ENCODE measurements at places on chromosomes 7 and 10.

- DNase-seq: no peak
Observed at GRCh38 chr7:71538210-71538609, 406.3 kb downstream of the GALNT17 start.

- DNase-seq: no peak
Observed at GRCh38 chr10:126519185-126519584, 130.9 kb upstream of the ADAM12 start.

- no peak for DNase-seq
Observed at GRCh38 chr10:58414270-58415041, 29.2 kb downstream of the TFAM start.

DNA sequence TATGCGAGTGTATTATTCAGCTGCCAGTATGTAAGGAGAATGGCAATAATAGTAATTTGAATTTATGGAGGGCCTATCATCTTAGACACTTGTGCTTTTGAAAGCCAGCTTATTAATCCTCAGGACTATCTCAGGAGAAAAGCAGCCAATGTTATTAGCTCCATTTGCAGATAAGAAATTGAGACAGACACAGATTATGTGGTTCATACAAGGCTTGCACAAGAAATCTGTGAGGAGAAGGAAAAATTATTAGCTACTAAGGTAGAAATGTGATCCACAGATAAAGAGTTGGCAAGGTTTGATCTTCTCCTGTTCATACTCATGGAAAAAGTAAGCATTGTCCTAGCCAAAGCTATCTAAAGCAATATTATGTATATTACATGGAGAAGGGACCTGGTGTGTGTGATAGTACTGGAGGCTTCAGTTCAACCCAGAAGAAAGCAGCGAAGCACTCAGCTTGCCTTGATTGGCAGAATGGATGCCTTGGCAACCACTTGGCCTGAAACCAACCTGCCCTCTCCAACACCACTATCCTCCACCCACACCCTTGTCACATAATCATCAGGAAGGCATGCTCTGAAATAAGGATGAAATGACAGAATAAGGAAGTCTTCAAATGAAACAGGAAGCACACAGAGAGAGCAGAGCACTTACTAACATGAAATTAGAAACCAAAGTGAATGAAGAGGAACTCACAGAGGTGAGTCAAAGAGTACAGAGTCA, 18.0 kb downstream of the MACC1 start:
- no peak for DNase-seq

DNA sequence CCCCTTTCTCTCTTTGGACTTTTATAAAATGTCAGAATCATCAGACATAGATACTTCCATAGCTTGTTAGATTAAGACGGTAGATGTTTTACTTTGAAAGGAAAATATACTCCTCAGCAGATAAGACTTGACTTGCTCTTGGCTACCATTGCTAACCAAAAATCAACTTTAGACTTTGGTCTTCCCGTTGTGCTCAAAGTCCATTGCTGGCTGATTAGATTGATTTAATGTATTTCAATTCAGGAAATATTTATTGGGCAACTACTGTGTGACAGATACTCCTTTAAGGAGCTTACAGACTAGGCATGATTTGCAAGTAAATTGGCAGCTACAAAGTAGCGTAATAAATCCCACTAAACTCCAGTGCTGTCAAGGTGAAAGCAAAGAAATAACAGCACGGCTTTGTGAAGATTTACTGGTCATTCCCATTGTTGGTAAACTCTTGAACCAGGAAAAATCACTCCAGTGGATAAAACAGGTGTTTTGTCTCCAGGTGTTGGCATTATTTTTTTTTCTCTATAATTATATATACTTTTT, 95.7 kb upstream of the ARMC3 start:
- DNase-seq: no peak

DNA sequence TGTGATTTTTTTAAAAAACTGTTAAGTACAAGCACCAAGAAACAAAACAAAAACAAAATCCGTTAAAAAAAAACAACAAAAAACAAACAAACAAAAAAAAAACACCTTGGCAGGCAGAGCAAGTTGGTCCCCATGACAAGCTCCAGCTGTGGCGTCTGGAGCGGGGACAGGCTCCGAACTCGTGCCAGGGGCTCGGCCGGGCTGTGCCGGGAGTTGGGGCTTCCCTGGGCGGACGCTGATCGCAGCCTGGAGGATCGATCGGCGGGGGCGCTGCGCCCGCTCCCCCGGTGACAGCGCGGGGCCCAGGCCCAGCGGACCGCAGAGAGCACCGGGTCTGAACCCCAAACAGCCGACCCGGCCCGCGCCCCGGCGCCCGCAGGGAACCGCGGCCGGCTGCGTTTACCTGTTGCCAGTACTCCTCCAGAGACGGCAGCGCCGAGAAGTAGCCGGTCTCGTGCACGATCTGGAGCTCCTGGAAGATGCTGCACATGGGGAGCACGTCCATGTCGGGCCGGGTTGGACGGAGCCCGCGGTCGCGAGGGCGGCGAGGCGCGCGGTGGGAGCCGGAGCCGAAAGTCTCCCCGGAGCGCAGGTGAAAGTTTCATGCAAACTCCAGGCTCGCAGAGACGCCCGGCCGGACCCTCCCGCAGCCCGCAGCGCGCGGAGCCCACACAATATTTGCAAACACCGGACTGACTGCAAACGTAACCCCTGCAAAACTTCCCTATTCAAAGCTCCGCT, at the start of gene KLF6:
TSS of gene KLF6 (minus strand) at position 700 of the 741 bp plus-strand sequence. CDS start at position 505, 195 bp downstream.
- DNase-seq: peak; percentile 62

DNA sequence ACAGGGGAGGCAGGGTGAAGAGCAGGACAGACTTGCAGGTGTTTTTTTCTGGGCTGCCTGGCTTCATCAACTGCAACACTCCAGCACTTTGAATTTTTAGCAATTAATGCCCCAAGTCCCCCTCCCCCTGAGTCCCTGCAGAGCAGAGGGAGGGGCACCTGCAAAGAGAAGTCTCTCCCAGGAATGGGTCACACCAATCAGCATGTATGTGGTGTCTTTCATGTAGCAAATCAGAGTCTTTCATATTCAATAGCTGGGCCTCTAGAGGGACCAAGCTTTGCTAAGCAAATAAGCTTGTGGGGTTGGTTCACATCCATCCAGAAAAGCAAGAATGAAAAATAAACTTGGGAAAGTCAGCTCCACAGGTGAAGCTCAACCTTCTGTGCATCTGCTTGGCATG, 90.7 kb downstream of the PARP12 start:
- DNase-seq: no peak

GRCh38 chr7:99739699-99740572, 4.9 kb upstream of the CYP3A7 start:
- DNase-seq: no peak

DNA sequence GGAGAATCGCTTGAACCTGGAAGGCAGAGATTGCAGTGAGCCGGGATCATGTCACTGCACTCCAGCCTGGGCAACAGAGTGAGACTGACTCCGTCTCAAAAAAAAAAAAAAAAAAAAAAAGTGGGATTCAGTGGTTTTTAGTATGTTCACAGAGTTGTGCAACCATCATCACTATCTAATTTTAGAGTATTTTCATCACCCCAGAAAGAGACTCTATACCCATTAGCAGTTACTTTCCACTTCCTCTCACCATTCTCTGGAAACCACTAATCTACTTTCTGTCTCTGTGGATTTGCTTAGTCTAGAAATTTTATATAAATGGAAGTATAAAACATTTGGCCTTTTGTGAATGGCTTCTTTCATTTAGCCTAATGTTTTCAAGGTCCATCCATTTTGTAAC, 113.4 kb downstream of the ST7 start:
- DNase-seq: no peak

DNA sequence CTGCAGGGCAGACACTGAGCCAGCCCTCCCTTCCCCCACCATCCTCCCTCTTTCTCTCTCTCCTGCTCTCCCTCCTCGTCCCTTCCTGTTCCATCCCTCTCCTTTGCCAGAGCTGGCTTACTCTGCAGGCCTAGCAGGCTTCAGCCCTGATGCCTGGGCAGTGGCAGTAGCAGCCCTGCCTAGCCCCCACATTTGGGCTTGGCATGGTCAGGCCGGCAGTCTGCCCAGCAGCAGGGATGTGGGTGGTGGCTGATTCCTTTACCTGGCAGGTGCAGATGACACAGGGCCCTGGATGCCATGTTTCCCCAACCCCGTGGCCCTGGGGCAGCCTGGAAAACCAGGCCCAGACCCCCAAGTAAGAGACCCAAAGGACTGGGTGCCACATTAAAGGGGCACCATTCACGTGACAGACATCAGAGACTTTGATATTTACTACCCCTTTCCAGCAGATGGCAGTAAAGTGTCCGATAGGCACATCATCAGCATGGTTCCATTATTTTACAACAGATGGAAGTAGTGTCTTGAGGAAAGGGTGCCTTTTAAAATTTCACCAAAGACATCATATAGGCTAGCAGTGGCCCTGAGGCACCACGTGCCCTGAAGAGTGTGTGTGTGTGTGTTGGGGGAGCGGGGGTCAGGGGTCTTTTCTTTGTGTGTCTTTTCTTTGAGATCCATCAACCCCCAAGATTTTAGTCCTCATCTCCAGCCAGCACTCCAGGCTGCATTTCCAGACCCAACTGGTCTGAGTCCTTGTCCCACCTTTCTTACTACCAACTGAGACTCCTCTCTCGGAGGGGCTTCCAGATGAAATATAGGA, 5.9 kb downstream of the KCP start:
- no peak for DNase-seq

DNA sequence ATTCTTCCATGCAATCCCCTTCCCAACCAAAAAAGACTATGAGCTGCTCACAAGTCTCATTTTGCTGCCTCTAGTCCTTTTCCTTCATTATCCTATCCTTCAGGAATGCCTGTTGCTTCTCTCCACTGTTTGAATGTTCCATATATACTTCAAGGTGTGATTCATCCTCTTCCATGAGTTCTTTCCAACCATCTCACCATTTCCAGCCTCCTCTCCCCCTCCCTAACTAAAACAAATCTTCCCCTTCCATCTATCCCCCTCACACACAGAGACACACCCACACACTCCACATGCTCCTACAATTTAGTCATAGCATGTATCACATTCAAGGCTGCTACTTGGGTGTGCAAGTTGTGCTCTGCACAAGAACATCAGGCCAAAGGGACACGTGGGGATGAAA, 254.3 kb downstream of the DYNC1I1 start:
- DNase-seq: no peak

DNA sequence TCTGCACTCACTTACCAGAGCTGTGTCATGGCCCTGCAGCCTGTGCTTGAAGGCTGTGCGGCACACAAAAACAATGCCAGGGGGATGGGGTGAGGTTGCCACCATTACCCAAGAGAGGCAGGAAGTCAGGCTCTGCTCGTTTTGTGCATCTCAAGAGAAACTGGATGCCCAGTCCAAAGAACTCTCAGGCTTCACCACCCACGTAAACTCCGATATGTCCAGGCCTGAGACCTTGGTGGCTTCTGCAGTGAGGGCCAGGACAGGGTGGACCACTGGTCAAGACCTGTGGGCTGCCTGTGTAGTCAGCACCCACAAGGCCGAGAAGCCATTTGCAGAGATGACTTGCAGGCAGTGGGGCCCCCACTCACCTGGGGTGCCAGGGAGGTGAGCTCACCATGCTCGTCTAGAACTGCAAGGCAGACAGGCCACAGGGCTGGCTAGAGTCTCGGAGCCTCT, 54.7 kb upstream of the EBF3 start:
- DNase-seq: no peak
